ENCODE measurements at places on chromosomes 4 and X.

DNA sequence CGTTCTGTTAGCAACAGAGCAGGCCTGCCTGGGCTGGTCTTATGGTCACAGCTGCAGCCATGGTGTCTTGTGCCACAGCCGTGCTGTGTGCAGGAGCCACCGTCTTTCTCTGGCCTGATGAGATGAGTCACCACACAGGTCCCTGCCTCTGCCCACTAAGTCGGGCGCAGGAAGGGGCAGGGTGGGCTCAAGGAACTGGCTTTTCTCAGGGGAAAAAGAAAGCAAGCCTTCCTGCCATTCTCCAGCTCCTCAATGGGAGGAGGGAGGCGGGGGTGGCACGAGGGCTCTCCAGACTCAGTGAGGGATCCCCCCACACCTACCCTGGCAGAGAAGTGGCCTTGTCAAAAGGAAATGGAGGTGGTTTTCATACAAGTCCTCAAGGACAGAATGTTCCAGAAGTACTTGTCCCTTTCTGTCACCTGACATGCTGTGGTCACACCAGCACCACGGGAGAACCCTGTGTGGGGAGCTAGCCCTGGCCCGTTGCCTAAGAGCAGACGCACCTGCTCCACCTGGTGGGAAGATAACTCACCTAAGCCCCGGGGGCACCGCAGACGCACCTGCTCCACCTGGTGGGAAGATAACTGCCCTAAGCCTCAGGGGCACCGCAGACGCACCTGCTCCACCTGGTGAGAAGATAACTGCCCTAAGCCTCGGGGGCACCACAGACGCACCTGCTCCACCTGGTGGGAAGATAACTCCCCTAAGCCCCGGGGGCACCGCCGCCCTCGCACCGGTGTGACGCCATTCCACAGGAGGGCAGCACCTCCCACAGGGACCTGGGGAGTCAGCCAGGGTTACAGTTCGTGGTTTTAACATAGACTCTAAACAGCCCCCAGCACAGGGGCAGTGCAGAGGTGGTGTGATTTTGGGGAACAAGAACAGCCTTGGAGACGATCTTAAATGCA, 18.5 kb downstream of the UVSSA start:
- peak; percentile 4 for DNase-seq

GRCh38 chr4:83748711-83749110, 212.8 kb downstream of the GPAT3 start:
- no peak for DNase-seq

- DNase-seq: peak; percentile 67
These were observed 85.5 kb downstream of the BCOR start for GRCh38 chrX:40012039-40012867.

- DNase-seq: no peak
These were observed 90.4 kb downstream of the MOSPD2 start for GRCh38 chrX:14963447-14964236.

- no peak for DNase-seq
These were observed 244.5 kb upstream of the PITX2 start for GRCh38 chr4:110867251-110867960.

- DNase-seq: no peak
These were observed 372.8 kb downstream of the IL1RAPL1 start for GRCh38 chrX:28960063-28960462.

DNA sequence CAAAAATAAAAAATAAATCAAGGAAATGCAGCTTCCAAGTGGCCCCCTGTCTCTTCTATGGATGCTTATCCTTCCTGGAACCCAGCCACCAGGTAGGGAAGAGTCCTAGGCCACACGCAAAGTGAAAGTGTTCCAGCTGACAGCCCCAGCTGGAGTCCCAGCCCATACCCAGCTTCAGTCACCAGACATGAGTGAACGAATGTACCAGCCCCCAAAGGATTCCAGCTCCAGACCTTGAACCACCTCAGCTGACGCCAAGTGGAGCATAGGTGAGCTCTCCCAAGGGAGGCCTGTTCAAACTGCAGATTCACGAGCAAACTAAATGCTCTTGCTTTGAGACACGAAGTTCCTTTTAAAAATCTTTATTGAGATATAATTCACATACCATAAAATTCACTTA, 62.0 kb downstream of the BCOR start:
- DNase-seq: no peak

DNA sequence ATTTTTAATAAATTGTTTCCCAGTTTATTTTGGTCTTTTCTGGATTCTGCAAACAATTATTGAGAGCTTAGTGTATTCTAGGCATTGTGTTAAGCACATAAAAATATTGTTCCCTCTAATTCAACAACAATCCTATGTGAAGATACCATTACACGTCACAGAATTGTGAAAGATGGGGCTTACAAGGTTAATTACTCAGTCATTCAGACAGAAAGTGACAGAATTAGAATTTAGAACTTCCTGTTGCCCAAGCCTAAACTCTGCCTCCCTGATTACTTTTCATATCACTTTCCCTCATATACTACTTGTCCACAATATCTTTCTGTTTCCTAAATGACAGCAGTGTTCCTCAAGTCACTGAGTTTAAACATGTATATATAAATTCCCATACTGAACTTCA, 186.7 kb upstream of the VEGFC start:
- no peak for DNase-seq
